ENCODE measurements at places on chromosomes 6 and 20.

GRCh38 chr6:39419607-39420006 is 97.1 kb upstream of the KCNK16 start:
- no peak for DNase-seq

DNA sequence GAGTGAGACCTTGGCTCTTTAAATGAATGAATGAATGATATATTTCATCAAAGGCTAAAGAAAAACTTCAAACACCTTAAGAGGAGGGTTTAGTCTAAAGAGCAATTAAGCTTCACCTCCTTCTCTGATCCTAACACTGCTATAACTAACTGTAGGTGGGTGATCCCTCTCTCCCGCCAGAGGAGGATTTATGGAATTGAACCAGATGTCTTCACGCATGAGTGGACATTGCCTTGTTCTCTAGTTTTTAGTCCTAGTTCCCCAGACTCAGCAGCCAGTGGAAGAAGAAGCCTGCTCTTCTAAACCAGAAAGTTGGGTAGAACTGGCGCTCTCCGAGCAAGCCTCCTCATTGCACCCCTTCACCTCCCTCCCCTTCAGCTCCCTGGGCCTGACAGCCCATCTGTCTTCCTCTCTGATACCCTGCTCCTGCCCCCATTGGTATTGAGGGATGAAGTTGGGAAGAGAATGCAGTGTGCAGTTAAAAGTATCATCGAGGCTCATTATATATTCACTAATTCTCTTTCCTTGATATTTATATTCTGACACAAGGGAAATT is 142.7 kb downstream of the ARID1B start:
- no peak for DNase-seq

GRCh38 chr20:23072892-23073586 is 13.1 kb downstream of the CD93 start:
- no peak for DNase-seq

DNA sequence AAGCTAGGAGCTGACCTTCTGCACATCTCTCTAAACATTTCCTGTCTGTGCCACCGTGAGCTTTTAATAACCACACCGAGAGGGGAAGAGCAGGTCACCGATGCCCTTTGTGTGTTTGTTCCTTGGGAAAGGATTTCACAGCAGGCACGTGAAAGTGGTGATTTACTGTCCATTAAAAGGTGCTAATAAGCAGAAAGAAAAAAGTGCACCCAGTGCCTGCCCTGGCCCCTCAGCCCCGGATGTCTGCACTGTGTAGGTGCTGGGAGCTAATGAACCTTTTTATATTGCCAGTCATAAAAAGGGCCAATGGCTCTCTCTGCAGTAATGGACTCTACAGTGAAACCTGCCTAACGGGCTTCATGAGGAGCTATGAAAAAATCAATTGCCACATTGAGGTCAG is 312.6 kb downstream of the C6orf118 start:
- no peak for DNase-seq

- DNase-seq, result no peak
Measured at GRCh38 chr6:69732045-69732444, 64.8 kb downstream of the LMBRD1 start.

DNA sequence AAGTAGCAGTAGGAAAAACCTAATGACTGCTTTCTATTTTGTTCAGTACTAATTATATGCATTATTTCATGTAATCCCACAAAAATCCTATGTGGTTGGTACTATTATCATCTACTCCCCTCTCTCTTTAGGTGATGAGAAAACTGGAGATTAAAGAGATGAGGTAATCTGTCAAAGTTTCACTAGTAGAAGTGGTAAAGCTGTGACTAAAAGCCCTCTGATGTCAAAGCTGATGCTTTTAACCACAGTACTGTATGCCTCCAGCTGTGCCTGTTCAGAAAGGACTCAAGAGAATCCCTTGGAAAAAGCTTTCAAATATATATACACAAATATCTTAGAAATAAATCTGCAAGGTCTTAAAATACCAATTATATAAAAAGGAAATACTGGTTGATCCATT is 38.0 kb downstream of the PHIP start:
- DNase-seq, result no peak

DNA sequence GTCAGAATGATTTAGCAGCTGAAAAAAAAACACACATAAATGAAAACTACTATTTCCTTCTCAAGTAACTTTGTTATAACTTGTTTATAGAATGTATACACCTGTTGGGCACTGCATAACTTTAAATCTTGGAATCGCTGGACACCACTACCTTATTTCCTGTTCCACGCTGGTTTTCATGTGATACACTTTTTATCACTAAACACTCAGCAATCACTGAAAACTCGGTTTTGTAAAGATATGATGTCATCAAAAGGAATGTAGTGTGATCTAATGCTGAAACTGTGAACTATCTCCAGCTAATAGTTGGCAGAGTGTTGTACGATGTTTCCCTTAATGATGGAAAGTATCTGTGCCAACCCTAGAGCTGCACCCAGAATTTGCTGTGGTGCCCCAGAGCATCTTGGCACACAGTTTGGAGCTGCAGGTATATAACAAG is 127.9 kb downstream of the BACH2 start:
- DNase-seq, result no peak

GRCh38 chr6:53986165-53986720 is 125.0 kb upstream of the MLIP start:
- no peak for DNase-seq

- no peak for DNase-seq
Measured at GRCh38 chr6:154814063-154814462, 80.8 kb downstream of the SCAF8 start.
